Dermis microvascular lymphatic vessel endothelial cell (primary cell): ENCODE measurements at places on chromosomes 12 and 14.
A peak's percentile ranks its signal among the peaks of the same experiment; 100 is the strongest.

GRCh38 chr12:4539167-4539870 lies 629 bp downstream of the RAD51AP1 start:
- peak; percentile 4 for DNase-seq

- no peak for DNase-seq
These were observed 21.7 kb downstream of the PAPLN start for GRCh38 chr14:73258845-73259611.

- DNase-seq, result no peak
These were observed 15.4 kb upstream of the BCL11B start for GRCh38 chr14:99287269-99287942.

GRCh38 chr14:30381861-30382480 lies 177.0 kb upstream of the G2E3 start:
- DNase-seq, result no peak

DNA sequence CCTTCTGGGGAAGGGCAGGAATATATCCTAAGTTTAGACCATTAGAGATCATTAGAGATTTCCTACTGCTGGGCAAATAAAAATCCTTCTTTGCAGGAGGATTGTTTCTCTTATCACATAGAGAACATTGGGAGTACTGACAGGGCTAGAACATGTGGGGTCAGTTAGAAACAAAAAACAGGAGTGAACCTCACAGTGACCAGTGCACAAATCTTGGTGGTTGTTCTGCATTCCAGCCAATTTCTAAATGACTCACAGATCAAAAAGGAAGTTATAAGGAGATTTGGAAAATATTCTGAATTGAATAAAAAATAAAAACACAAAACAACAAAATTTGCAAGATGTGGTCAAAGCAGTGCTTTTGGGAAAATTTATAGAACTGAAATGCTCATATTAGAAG lies 118.8 kb downstream of the LLPH start:
- peak; percentile 40 for DNase-seq

GRCh38 chr14:97413966-97414717 lies 617.0 kb downstream of the VRK1 start:
- no peak for DNase-seq

DNA sequence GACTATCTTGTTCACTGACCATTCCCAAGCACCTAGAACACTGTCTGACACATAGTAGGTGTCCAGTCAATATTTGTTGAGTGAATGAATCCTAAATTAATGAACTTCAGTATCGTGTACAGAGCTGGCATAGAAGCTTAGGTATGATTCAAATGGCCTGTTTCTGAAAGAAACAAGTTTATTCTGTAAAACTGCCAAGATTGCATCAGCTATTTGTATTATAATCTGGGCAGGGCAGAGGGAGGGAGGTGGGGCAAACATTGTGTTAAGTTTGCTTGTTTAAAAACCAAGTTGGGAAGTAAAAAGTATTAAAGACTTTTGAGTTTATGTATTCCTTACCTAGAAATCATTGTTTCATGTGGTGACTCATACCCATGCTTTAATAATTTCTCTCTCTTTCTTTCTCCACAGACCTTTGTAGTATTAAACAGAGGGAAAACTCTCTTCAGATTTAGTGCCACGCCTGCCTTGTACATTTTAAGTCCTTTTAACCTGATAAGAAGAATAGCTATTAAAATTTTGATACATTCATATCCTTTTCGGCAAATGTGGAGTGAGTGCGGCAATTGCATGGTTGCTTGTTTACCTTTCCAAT lies 92.8 kb downstream of the SCN8A start:
- peak; percentile 79 for DNase-seq

- DNase-seq, result peak; percentile 69
These were observed 87.0 kb downstream of the HMGA2 start for GRCh38 chr12:65911321-65911720.

- no peak for DNase-seq
These were observed 90.0 kb downstream of the BCL11B start for GRCh38 chr14:99181804-99182520.
